Activated CD4-positive, alpha-beta memory T cell treated with anti-CD3 and anti-CD28 coated beads, Interleukin-2, amount 10 ng/mL, durations not matched to agents 7 days and 5 days (primary cell): ENCODE measurements at places on chromosomes 16 and 17. TPM values are rescaled to one million over a fixed set of nuclear protein-coding genes. Genes with fewer than 3 reads are reported as not detected.

Gene GPRC5C
- 0.68 TPM for total RNA-seq

Gene SLC35G6
- total RNA-seq: not detected

DNA sequence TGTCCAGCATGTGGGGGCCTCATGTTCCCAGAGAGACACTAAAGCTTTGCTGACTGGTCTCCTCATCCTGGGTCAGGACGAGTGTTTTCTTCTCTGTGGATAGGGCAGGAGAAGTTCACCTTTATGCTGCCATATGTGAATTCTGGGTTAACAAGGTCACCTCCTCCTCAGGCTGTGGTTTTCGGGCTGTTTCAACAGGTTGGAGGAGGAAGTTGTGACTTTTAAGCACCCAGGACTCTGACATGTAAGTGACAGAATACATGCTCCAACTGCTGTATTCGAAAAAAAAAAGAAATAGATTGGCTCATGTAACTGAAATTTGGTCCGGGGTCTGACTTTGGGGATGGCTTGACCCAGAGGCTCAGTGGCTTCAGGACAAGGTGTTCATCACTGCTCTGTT, 54.2 kb downstream of the SNX20 start:
- peak overlapping the region; percentile 12 for H3K27ac ChIP-seq
- peaks cover 16% of the 10 kb centered on the region for H3K4me1 ChIP-seq
- no peak overlapping the region for H3K4me3 ChIP-seq
- no peak for DNase-seq
- no peaks in the 10 kb centered on the region for H3K27me3 ChIP-seq
- no peaks in the 10 kb centered on the region for H3K36me3 ChIP-seq

Gene RPRML
- not detected for total RNA-seq

DNA sequence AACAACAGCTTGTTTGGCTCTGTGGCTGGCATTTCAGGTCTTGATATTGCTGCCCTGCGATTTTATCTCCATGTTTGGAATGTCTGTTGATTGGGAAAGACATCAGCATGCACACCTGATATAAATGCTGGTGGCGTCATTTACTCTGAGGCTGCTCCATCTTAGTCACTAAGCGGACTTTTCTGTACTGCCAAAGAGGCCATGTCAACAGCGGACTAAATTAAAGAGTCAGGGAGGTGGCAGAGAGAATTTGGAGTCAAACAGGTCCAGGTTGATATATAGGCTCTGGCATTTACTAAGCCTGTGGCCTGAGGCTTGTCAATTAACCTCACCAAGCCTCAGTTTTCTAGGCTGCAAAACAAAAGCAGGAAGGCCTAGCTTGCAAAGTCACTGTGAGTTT, 6.2 kb downstream of the RBFOX1 start:
- no peaks in the 10 kb centered on the region for H3K36me3 ChIP-seq
- no peaks in the 10 kb centered on the region for H3K4me1 ChIP-seq
- H3K27me3 ChIP-seq: no peaks in the 10 kb centered on the region
- no peak for DNase-seq
- H3K27ac ChIP-seq: no peak overlapping the region

GRCh38 chr17:67400193-67400592, 23.1 kb downstream of the PITPNC1 start:
- no peaks in the 10 kb centered on the region for H3K27me3 ChIP-seq
- H3K27ac ChIP-seq: no peak overlapping the region
- peaks cover 20% of the 10 kb centered on the region for H3K4me1 ChIP-seq
- peaks cover 10% of the 10 kb centered on the region for H3K36me3 ChIP-seq
- H3K4me3 ChIP-seq: no peak overlapping the region

DNA sequence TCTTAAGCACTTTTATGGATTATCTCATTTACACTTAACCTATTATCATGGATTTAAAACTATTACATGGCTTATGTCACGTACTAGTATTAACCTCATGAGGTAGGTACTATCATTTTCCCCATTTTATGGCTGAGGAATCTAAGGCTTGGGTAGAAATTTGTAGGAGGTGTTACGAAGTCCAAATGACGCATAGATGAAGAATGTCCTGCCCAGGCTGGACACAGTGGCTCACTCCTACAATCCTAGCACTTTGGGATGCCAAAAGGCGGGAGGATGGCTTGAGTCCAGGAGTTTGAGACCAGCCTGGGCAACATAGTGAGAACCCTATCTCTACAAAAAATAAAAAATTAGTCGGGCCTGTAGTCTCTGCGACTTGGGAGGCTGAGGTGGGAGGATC, 4.8 kb upstream of the C1QL1 start:
- H3K27me3 ChIP-seq: peaks cover 57% of the 10 kb centered on the region
- H3K27ac ChIP-seq: no peak overlapping the region
- H3K4me3 ChIP-seq: no peak overlapping the region
- no peak for DNase-seq
- H3K4me1 ChIP-seq: peaks cover 24% of the 10 kb centered on the region
- H3K36me3 ChIP-seq: no peaks in the 10 kb centered on the region

Gene CLEC3A
- not detected for total RNA-seq

GRCh38 chr17:63246344-63246743, 199.8 kb downstream of the CYB561 start:
- no peaks in the 10 kb centered on the region for H3K27me3 ChIP-seq
- H3K27ac ChIP-seq: no peak overlapping the region
- no peak for DNase-seq
- H3K4me3 ChIP-seq: no peak overlapping the region
- H3K36me3 ChIP-seq: no peaks in the 10 kb centered on the region
- no peaks in the 10 kb centered on the region for H3K4me1 ChIP-seq

Gene RSKR
- 19.7 TPM for total RNA-seq
